Thyroid gland (tissue), 4 donors: ENCODE measurements at places on chromosomes 6 and 20. TPM values are rescaled to one million over a fixed set of nuclear protein-coding genes. Genes with fewer than 3 reads are reported as not detected.

The GMPR gene
- 3.8 TPM for total RNA-seq

The RPN2 gene
- total RNA-seq, result 342 TPM

The OPRL1 gene
- total RNA-seq, result 0.78 TPM

The SNAI1 gene
- 8.2 TPM for total RNA-seq

The FBXO5 gene
- total RNA-seq, result 7.4 TPM

The ID4 gene
- 333 TPM for total RNA-seq

The ZC3H12D gene
- 0.78 TPM for total RNA-seq

The TPD52L2 gene
- 92.4 TPM for total RNA-seq

The CST2 gene
- not detected for total RNA-seq

The RBPJL gene
- not detected for total RNA-seq

The BPIFB4 gene
- not detected for total RNA-seq

The ADGRG6 gene
- total RNA-seq, result 4.8 TPM

The NKX2-4 gene
- not detected for total RNA-seq

The EDN1 gene
- total RNA-seq, result 4.6 TPM

The PRR18 gene
- 0.21 TPM for total RNA-seq

The LRFN2 gene
- total RNA-seq, result not detected

- no peak for DNase-seq
Observed at GRCh38 chr6:68760485-68760884, 125.4 kb downstream of the ADGRB3 start.

DNA sequence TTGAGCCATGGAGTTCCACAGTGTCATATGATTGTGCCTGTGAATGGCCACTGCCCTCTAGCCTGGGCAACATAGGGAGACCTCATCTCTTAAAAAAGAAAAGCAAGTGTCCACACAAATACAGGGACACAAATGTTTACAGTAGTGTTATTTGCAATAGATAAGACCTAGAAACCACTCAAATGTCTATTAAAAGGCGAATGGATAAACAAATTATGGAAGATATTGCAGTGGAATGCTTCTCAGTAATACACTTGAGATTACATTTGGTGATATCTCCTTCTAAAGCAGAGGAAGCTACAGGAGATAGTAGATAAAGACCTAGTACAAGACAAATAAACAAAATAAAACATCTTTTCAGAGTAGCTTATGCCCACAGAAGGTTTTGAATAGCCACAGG lies 44.6 kb upstream of the ASCC3 start:
- DNase-seq, result no peak

DNA sequence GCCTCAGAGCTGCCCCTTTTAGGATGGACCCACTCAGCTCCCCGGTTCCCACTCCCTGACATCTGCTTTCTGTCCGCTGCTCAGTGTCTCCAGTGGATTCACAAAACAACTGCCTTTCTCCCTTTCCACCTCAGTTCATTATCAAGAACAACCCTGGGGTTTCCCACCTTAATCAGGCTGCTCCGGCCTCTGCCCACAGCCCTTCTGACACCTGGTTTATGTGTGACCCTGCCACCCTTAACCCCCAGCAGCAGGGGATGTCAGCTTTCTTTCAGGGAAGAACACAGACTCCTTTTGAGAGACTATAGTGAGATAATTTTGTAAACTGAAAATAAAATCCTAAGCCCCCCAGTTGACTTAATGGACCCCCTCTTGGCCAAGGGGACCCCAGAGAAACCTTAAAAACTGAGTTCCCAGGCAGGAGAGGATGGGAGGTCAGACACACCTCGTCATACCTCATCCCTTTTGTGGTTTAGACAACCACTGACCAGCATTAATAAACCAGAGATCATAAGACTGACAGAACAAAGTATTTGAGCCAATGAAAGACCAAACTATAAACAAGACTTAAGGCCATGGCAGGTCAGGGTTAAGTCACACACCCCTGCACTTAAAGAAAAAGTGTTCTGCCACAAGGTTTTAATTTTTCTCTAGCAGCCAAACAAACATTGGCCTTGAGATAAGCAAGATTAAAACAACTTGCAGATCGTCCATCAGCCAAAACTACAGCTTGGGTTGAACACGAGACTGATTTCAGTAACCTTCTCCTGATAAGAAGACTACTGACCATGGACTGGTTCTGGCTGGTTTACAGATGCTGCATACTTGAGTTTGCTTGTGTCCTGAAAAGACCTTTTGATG lies 42.4 kb upstream of the DDR1 start:
- no peak for DNase-seq

GRCh38 chr20:54103762-54104600 lies 33.6 kb upstream of the BCAS1 start:
- DNase-seq, result no peak

DNA sequence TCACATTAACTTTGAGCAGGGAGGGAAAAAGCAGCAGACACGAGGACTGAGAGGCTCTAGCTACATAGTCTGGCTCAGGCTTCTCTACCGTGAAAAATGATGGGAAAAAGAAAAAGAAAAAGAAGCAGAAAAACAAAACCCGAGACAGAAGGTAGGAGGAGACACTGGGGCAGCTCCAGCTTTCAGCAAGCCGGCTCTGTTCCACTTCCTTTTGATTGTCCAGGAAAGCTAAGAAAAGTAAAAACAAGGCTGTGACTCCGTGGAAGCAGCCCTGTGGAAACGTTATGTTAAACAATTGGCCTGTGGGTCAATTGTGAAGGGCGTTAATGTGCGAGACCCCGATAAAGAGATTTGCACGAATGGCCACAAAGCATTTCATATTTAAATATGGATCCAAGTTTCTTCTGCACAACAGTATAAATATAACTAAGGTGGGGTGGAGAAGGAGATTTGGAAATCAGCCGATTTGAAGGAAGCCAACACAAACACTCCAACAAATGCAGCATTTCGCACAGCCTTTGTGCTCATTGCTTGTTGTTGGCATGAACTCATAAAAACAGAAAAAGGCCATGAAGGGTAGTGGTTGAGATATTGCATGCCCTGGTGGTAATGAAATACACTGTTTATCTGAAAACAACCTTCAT lies 236.9 kb upstream of the JAG1 start:
- DNase-seq, result no peak

- DNase-seq, result no peak
Observed at GRCh38 chr6:109722011-109722410, 30.9 kb downstream of the FIG4 start.

DNA sequence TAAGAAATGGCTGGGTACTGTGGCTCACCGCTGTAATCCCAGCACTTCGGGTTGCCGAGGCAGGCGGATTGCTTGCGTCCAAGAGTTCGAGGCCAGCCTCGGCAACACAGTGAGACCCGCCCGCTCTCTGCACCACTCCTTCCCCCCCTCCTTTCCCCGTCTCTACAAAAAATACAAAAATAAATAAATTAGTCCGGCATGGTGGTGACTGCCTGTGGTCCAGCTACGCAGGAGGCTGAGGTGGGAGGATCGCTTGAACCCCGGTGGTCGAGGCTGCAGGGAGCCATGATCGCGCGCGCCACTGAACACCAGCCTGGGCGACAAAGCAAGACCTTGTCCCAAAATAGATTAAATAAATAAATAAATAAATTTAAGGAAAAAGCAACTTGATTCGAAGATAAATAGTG lies 448 bp upstream of the RNF114 start:
- no peak for DNase-seq

DNA sequence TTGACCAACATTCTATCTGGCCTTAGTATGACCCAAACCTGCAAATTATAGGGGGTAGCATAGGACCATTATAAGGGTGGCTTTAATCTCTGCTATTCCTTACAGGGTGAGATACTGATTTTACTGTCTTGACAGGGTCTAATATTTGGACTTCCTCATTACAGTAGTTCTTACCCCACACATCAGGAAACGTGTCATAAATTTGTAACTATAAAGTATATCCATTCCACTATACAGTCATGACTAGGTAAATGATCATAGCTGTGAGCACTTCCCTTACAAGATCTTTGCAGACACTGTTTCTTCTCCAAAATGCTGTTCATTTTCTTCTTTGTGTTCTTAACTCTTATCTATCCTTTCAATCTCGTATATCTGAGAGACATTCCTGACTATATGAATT lies 518.7 kb upstream of the RNF217 start:
- DNase-seq, result no peak

GRCh38 chr20:39070484-39071231 lies 108.5 kb downstream of the DHX35 start:
- no peak for DNase-seq

GRCh38 chr6:169556758-169557548 lies 144.9 kb downstream of the WDR27 start:
- no peak for DNase-seq

GRCh38 chr20:17694767-17695166 lies 5.0 kb upstream of the BANF2 start:
- DNase-seq, result no peak

DNA sequence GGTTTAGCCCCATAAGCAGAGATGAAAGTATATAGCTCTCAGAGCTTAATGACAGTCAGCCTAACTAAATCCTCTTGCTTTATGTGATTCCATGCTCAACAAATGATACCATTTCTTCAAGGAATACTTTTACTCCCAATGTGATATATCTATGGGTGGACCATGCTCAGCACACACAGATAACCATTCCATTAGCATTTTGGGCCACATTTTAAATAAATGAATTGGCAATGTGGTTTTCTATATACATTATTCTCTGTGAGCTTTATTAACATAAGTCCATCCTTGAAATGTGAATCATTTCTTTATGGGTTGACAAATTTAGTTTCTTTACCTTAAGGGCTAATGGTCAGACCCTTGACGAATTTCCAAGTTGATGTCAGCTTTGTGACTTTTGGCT lies 329.3 kb upstream of the CITED2 start:
- DNase-seq, result no peak

GRCh38 chr6:30988209-30988825 lies 4.8 kb downstream of the MUC21 start:
- no peak for DNase-seq

GRCh38 chr6:163671355-163671754 lies 256.8 kb downstream of the QKI start:
- DNase-seq, result no peak

GRCh38 chr20:62276439-62276838 lies 26.4 kb upstream of the ADRM1 start:
- peak; percentile 86 for DNase-seq

DNA sequence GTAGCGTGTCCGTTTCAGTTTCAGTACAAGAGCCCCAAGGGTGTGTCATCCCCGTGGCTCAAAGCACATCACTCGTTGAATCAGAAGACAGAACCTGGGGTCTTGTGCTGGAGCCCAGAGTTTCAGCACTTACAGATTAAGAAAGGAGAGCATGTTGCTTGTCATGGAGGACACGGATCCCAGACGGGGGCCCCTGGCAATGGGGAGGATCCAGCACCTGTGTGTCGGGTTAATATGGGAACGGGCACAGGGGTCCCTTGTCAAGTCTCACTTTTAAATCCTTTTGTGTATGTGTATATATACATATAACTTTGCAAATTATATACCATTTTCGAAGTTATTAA lies 23.4 kb downstream of the THBS2 start:
- no peak for DNase-seq

DNA sequence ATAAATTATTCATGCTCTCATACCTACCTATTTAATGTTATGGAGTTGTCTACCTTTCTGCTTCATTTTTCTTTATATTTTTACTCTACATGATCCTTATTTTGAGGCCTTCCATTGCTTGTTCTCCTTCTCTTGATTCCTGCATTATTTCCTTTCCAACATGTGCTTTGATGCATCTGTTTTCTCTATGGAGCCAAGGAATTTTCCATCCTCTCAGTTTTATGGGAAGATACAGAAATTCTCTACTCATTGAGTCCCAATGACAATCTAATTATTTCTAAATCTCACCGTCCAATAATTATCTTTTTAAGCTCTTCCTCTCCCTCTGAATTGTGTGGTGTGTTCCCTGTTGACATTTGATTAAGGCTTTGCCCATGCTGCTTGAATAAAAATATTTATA lies 136.0 kb downstream of the PACRG start:
- no peak for DNase-seq

DNA sequence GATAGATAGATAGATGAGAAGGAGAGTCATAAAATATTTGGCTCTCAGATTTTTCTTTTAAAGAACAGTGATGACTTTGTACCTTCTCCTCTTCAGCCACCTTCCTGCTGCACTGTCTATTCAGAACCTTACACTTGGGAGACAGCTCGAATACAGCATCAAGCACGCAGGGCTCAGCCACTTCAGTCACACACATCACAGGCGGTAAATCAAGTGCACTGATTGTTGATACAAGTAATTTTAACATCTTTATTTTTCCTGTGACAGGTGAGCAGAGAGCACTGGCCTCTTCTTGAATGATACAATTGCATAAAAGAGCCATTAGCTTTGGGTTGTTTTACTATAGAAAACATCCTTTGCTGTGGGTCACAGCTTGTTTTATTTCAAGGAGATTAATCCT lies 1118.5 kb upstream of the EYS start:
- no peak for DNase-seq

DNA sequence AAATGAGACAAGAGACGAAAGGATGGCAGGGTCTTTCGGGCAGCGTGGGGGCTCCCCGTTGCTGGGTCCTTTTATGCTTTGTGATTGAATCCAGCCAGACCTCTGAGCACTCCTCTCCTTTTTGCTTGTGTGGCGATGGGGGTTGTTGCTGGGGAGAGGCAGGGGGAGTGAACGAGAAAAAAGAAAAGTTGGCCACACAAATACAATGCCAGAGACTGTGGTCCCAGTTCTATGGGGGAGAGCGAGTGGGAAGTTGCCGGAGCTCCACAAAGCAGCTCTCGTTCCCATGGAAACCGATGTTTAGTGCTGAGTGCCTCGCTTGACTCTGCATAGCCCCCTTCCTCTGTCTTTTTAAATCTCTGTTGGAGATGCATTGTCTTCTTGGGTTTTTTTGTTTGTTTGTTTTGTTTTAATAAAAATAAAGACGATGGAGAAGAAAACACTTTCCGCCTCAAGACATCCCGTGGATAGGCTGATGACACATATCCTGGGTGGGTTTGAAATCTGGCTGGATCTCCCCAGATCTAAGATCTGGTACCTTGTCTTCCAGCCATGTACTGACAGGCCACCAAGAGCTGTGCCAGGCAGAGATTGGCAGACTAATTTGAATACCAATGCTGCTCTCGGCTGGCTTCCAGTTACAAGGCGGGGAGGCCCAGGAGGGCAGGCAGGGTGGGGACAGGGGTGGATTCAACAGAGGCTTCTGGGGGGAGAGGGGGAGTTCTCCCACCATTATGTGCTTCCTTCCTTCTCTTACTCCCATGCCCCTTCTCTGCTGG lies 529.3 kb downstream of the QKI start:
- peak; percentile 22 for DNase-seq

GRCh38 chr20:53900380-53900999 lies 169.9 kb downstream of the BCAS1 start:
- no peak for DNase-seq

- peak; percentile 66 for DNase-seq
Observed at GRCh38 chr6:168393126-168393870, 47.7 kb upstream of the SMOC2 start.

DNA sequence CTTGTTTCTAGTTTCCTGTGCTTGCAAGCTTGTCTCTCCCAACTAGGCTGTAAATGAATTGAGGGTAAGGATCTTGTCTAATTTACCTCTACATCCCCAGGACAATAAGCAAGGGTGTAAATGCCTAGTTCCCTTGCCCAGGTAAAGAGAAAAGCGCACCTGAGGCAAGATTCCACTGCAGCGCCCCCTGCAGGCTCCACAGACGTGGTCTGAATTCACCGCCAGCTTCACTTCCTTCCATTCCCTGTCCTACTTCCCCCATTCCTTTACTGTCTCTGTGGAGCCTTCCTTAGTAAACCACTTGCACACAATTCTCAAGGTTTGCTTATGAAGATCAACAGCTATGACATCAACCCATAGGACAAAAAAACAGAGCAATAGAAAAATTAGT lies 42.3 kb downstream of the ANKEF1 start:
- no peak for DNase-seq

GRCh38 chr6:160285541-160286105 lies 27.0 kb upstream of the SLC22A2 start:
- DNase-seq, result no peak

GRCh38 chr20:61898405-61898804 lies 167.3 kb downstream of the TAF4 start:
- DNase-seq, result no peak
